Transverse colon (tissue), 4 donors: ENCODE measurements at places on chromosomes 12 and 14.
A peak's percentile ranks its signal among the peaks of the same experiment; 100 is the strongest.

- peak; percentile 48 for DNase-seq
Measured at GRCh38 chr14:102949062-102949800, 26.8 kb downstream of the AMN start.

DNA sequence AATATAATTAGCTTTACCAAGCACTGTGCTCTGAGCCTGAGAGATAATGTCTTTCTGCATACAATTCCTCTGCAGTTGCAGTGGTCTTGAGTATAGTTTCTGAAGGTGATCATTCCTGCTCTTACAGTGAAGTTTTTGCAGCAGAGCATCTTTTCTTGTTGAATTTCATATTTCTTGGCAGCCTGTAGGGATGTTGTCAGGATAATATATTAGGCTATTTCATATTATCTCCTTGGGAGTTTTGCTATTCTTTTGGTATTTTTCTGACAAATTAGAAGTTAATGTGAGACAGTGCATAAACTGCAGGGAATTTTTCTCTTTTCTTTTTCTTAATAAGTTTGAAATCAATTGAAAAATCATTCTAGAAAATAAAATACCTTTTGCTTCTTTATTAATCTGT, 1502.6 kb upstream of the FLRT2 start:
- DNase-seq, result no peak

GRCh38 chr14:94448071-94448808, 4.4 kb downstream of the SERPINA11 start:
- DNase-seq, result no peak

DNA sequence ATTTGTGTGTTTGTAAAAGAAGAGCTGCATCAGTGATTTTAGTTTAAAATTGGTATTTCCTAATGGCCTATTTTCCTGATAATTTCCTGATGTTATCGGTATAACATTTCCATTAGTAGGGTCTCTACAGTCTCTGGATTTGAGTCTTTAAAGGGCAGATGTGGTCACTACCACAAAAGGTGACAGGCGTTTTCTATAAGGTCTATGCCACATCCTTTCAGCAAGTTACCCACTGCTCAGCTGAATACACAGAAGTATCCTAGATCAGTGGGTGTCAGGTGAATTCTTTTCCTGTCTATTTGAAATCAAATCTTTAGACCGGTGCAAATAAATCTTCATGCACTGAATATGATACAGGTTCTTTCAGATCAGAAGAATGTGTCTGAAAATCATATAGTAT, 90.2 kb downstream of the LIN7A start:
- DNase-seq, result no peak

DNA sequence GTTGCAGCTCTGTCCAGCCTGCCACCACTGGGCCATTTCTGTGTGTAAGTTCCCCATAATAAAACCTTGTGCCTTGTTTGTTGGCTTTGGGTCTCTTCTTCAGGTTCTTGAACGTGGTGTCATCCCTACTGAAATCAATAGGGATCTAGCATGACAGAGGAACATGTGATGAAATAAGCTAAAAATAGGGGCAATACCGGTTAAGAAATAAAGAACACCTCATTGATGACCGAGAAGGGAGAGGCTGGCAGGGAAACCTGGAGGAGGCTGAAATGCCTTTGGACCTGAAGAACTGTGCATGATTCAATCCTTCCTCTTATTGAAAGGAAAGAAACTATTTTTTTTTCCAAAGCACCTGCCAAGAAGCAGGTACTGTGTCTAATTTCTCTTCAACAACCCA, 172.3 kb downstream of the PPM1H start:
- DNase-seq, result no peak
